ENCODE measurements at places on chromosomes 2 and 18.

DNA sequence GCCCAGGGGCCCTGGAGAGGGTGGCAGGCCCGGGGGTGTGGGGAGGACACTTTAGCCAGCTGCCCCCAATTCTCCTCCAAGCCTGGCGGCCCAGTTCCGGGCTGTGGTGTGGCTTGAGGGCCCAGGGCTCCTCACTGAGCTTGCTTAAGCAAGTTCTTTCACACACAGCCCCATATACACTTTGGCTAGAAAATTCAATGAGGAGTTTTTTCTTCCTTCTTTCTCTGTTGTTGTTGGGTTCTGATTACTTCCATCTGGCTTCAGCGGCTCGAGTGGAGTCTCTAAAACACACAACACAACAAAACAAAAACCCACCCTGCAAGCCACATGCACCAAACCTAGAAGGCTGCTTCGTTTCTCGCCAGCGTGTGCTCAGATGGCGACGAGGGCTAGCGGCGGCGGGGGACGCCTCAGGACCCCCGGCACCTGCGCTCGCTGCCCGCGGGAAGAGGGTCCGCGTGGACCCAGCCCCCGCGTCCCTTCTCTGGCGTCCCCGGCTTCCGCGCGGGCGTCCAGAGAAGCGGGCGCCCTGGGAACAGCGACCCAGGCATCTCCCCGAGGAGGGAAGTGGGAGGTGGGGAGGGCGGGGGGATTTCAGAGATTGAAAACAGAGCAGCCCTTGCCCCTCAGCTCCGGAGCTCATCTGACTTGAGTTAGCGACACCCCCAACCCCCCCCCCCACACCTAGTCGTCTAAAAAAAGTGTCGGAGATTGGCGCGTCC is 577 bp upstream of the GLI2 start:
- DNase-seq, result no peak

DNA sequence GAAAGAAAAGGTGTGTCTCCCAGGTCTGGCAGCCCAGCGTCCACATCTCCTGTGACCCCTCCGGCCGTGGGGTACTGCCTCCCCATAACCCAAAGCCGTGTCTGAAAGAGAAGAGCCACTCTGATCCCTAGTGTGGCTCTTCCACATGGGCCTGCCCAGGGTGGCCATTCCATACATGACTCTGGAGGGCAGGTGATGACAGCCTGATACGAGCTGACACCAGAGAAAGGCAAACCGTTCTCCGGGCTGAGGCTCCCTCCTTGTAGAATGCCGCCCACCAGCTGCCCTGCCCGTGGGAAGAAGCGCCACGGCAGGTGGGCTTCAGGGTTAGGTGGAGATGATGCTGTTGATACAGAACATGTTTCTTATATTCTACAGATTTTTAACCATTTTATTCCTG is 451.6 kb upstream of the SALL3 start:
- no peak for DNase-seq

GRCh38 chr2:44529448-44529847 is 167.7 kb downstream of the CAMKMT start:
- DNase-seq, result no peak

GRCh38 chr2:197297266-197297665 is 13.3 kb downstream of the ANKRD44 start:
- DNase-seq, result no peak

- no peak for DNase-seq
These were observed 78.9 kb downstream of the NRXN1 start for GRCh38 chr2:50953021-50953420.

DNA sequence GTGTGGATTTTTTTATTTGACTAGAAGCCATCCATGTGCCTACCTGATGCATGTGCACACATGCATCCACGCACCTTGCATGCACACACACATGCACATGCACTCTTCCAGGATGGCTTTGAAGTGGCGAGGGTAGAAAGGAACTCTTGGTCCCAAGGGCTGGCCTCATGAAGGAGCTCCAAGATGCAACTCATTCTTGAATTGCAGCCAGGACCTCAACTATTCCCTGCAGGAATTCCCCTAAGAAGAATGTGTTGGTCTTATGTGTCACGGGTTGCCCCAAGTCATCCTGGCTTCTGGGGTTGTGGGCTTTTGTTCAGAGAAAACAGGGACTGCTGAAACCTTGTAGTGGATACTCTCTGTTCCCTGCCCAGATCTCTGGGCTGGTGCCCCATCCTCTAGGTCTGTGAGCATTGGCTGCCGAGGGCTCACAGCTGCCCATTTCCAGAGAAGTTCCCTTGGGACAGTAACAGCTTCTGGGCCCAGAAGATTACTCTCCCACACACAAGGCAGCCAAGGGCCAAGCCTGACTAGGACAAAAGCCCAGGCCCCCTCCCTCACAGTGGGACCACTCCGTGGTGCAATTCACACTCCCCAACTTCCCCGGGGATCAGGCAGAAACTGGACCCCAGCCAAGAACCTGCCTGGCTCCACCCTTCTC is 137.6 kb downstream of the COPS8 start:
- no peak for DNase-seq

DNA sequence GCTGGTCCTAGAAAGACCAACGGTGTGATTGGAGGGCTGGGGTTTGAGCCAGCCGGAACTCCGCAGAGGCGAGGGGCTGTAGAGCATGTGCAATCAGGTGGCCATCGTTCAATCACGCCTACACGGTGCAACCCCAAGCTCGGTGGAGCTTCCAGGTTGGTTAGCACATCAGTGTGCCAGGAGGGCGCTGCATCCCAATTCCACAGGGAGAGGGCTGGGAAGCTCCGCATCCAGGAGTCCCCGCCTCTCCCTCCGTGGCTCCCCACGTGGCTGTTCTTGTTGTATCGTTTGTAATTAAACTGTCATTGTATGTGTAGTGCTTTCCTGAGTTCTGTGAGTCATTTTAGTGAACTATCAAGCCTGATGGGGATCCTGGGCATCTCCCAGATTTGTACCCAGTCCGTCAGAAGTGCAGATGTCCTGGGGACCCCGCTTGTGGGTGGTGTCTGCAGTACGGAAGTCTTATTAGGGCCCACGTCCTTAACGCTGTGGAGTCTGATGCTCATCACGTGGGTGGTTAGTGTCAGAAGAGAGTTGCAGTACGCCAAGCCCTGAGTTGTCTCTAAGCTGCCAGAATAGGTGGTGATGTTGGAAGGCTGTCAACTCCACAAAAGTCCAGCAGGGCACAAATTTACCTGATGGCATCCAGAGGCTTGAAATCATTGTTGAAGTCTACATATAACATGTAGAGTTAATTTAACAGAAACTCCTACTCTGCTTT is 20.6 kb upstream of the AMMECR1L start:
- DNase-seq, result no peak
